ENCODE measurements at places on chromosomes 7 and 10. TPM values are rescaled to one million over a fixed set of nuclear protein-coding genes. Genes with fewer than 3 reads are reported as not detected.

DNA sequence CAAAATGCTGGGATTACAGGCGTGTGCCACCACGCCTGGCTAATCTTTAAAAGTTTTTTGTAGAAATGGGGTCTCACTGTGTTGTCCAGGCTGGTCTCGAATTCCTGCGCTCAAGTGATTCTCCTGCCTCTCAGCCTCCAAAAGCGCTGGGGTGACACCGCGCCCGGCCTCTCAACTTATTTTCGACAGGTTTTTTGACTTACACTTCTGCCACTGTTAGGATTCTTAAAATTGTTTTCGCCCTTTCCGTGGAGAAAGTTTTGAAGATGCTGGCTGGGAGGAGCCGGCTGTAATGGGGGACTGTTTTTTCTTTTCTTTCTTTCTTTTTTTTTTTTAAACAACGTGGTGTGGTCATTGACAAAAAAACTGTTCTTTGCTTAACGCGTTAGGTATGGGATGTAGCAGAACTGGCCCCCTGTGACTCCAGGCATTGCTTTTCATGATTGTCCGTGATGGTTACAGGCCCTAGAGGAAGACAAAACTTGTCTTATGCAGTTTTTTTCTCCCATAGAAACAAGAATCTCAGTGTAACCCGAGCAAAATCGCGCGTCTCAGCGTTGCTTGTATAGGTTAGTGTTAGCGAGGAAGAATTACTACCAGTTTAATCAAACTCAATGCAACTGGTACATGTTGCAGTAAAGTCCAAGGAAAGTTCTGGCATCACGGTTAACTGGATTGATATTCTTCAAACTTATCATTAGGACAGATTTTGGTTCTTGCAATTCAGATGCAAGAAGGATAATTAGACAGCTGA lies 72.2 kb downstream of the DAGLB start:
- DNase-seq: peak; percentile 8

DNA sequence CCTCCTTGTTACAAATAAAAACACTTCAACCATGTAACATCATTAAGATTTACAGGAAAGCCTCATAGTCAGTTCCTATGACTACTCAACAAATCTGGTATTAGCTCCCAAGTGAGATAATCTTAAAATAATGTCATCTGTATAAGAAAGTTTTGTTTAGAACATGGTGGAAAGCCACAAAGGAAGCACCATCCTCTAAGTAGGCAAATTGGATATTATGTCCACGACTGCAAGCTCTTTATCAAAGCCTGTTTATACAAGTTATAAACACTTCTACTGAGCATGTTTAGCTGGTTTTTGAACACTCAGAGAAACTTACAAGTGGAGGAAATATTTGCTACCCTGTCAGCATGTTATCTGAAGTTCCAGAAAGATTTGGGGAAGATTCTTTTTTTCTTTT lies 349.8 kb downstream of the ARL4A start:
- DNase-seq: no peak

Gene PDE1C
- total RNA-seq: not detected

Gene MOGAT3
- not detected for total RNA-seq

GRCh38 chr7:64625114-64626082 lies 40.5 kb upstream of the ZNF107 start:
- no peak for DNase-seq

GRCh38 chr10:15416034-15416433 lies 44.9 kb upstream of the FAM171A1 start:
- no peak for DNase-seq

DNA sequence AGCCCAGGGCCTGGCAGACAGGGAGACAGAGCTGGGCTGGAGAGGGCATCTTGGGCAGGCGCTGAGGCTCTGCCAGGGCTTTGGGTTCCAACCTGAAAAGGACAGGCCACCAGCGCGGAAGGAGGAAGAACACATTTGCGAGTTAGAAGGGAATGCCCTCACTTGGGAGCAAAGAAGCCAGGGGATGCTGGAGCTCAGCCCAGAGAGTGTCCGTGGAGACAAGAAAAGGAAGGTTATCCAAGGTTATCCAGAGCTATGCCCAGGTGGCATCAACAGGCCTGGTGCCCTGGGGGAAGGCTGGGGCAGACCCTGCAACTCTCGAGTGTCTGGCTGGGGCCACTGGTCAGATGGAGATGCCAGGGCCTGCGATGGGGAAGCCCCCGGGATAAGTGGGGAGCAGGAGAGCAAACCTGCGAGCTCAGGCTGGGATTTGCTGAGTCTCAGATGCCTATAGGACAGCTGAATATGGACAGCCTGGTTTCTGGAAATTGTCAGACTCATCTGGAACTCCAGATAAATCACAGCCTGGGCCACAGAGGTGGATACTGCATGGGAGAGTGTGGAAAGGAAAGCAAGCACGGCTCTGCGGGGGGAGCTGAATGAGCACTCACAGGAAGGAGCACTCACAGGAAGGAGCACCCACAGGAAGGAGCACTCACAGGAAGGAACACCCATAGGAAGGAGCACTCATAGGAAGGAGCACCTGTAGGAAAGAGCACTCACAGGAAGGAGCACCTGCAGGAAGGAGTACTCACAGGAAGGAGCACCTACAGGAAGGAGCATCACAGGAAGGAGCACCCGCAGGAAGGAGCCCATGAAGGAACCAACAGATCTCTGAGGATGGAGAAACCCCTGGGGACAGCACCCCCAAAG lies 152.1 kb downstream of the ADAM12 start:
- no peak for DNase-seq

Gene IGF2BP3
- 2.5 TPM for total RNA-seq

DNA sequence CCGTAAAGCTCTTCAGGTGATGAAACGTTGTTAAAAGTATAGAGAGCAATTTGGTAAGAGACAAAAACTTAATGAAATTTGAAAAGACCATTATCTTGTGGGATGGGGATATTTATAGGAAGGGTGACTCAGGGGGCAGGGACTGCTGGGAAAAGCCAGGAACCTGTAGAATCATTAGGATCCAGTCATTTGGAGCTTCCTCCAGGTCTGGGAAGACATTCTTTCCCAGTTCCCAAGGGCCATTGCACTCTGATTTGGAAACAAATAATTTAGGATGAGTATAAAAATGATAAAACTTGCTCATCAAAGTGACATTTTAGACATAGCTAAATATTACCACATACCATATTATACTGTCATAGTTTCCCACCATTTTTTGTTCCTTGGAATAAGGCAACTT lies 143.9 kb downstream of the PFKFB3 start:
- DNase-seq: no peak

Gene ZNF438
- total RNA-seq: 2.4 TPM

GRCh38 chr10:128027822-128028507 lies 98.3 kb downstream of the MKI67 start:
- DNase-seq: no peak

DNA sequence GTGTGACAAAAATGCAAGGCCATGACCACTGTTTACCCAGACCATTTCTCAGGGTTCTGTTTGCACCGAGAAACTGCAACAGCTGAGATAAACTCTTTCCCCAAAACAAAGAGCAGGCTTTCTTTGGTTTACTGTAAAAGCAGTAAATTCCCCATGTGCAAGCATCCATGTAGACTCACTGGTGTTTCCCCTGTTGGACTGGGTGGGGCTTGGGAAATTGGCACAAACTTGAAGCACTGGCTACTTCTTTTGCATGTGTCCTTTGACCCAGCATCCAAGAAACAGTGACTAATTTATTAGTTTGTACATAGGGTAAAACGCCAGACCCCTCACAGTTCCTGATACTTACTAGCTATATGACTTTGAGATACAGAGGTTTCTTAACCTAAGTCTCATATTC lies 12.3 kb downstream of the IQUB start:
- DNase-seq: no peak

Gene SFR1
- total RNA-seq: 14.0 TPM

DNA sequence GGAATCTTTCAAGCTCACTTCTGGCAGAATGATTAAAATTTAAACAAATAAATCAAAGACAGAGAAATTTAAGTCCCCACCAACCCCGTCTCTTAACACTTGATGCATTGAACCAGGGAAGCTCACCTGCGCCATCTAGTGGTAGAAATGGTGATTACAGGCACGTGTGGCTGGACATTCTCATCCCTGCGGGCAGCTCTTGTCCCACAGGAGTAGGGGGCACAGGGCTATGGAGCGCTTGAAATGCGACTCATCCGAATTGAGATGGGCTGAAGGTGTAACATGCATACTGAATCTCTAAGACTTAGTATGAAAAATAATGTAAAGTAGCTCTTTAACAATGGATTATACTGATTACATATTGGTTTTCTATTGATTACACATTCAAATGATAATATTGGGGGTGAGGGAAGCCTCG lies 24.8 kb upstream of the SLIT1 start:
- DNase-seq: peak; percentile 41

Data from activated T-helper 1 cell treated with anti-CD3 and anti-CD28 coated beads, Interleukin-12 subunit alpha, Interleukin-12 subunit beta, Interleukin-2, Interleukin-4 antibody, amounts not matched to agents 30 ng/mL and 10 ng/mL and 1 ng/mL, durations not matched to agents 14 hours and 24 hours and 36 hours (primary cell).